HS-5 (cell line): ENCODE measurements at places on chromosomes 7 and 10.

GRCh38 chr10:13491747-13492360 is 37.0 kb downstream of the BEND7 start:
- no peak for DNase-seq

DNA sequence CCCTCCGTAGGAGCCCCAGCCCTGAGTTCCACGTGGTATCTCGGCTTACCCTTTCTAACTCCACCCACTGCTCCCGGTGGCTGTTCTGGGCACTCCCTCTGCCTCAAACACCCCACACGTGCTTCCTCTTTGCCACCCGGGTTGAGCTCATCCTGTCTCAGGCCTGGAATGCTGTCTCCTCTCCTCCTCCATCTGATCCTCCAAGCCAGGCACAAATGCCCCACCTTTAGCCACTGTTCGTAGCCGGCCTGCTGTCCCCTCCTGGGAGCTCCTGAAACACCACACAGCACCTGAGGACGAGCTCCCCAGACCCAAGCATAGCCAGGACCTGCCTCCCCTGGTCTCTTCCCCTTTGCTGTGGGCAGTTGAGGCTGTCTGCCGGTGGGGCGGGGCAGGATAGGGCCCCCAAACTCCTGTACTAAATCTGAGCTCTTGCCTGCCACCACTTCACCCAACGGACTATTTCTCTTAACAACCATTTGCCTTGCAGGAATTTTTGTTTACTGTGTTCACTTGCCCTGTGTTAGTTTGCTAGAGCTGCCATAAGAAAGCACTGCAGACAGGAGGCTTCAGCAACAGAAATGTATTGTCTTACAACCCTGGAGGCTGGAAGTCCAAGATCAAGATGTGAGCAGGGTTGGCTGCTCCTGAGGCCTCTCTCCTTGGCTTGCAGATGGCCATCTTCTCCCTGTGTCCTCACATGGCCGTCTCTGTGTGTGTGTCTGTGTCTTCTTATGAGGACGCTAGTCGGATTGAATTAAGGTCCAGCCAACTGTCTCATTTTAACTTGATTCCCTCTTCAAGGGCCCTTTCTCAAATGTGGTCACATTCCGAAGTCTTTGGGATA is 58.3 kb upstream of the SHH start:
- no peak for DNase-seq

GRCh38 chr10:88057720-88058119 is 194.3 kb downstream of the PTEN start:
- DNase-seq: no peak

DNA sequence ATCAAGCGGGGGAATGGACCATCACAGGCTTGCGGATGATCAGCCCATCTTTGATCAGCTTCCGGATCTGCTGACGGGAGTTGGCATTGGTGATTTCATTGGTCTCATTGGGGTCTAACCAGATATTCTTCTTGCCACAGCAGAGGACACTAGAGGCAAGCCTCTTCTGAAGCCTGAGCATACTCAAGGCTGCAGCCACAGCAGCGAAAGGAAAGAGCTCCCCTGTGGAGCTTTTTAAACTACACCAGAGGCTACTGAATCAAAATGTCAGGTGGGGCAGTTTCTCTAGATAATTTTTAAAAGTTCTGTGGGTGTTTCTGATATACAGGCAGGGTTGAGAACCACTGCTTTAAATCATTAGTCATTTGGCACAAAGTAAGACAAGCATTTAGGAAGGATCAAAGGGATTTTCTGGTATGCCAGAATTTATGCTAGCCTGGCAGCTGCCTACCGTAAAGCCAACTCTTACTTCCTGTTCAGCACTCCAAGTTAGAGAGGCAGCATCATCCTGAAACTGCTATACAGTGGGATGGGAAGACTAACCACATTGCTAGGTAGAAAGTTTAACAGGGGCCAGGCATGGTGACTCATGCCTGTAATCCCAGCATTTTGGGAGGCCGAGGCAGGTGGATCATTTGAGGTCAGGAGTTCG is 7.0 kb downstream of the NAPEPLD start:
- DNase-seq: no peak

- DNase-seq: no peak
Measured at GRCh38 chr7:122525355-122525754, 173.6 kb downstream of the RNF133 start.

DNA sequence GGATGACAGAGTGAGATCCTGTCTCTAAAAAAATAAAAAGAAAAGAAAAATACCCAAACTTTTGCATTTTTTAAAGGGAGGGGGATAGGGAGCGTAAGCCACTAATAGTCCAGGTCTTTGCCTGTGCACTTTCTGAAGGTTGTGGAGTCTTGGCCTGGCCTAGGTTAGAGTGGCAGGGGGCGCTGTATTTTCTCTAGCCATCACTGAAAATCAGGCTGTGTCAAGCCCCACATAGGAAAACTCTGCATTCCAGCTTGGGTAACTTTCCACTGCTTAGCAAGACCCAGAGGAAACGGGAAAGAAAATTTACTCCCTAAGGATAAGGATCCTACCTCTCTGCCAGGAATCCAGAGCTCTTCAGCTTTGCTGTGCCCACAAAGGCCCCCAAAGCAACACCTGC is 10.5 kb upstream of the PAX4 start:
- DNase-seq: no peak

GRCh38 chr10:7245505-7245904 is 165.3 kb downstream of the SFMBT2 start:
- no peak for DNase-seq

DNA sequence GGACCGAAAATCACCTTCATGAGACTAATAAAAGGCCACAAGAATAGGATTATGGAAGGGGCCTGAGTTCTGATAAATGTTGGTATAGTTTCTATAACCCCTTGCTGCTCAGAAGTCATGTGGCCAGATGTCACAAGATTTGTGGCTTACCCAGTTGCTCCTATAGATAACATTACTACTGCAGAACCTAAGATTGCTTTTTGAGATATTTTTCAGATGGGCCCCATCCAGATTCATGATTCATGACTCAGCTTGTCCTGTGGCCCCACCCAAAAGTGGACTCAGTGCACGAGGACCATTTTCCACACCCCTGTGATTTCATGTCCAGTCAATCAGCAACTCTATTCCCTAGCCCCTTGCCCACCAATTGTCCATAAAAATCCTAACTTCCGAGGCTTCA is 209.0 kb downstream of the ACTR3B start:
- DNase-seq: no peak

GRCh38 chr7:107827501-107827900 is 24.5 kb upstream of the SLC26A3 start:
- DNase-seq: no peak

DNA sequence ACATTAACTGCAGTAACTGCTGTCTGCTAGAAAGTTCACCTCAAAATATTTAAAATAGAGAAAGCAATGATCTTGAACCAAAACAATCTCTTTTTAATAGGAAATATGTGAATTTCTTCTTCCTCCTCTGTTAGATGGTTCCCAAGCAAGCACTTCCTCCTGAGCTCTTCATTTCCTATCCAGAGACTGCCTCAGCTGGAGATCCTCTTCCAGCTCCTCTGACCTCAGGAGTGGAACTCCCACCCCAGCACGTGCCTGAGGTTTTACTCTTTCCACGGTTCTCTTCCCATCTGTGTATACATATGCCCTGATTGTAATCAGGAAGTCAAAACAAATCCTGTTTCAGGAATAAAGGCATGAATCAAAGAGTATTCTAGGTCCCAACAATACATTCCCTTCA is 5.6 kb downstream of the DENND11 start:
- no peak for DNase-seq

DNA sequence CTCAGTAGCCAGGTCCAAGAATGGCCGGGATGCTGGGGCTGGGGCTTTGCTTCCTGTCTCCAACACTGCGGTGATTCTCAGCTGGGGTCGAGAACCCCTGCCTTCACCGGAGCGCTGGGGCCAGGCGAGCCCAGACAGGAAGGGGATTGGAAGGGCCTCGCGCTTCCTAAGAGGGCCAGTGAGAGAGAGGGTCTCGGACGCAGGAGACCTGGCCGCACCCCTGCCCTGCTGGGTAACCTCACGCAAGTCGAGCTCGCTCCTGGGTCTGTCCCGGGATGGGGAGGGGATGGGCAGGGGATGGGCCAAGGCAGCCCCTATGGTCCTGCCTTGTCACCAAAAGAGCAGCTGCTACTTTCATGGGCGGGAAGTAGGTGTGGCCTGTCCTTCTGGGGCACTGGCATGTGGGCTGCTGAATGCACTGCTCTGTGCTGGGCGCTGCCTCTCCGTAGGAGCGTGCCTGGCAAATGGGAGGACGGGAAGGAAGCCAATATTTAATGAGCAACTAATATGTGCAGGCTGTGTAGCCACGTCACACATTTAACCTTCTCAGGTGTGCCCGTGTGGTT is 20.0 kb downstream of the KCNK18 start:
- DNase-seq: no peak

DNA sequence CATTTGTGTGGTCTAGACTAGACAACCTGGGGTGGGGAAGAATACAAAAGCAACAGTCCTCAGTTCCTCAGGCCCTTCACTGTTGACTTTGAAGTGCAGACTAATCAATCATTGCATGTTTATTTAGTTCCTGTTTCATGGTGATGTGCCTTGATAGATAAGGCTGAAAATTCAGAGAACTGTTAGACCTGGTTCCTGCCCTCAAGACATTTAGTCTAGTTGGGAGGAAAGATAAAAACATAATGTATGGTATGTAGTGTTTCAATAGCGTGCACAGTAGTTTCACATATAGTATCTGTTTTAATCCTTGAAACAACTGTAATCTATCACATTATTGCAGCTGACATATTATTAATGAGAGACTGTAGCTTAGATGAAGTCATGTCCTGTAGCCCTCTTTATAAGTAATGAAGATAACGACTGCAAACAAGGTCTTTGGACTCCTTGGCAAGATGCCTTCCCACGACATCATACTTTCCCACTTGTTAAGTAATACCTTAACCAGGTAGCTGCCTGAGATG is 124.0 kb downstream of the CELF2 start:
- DNase-seq: no peak

GRCh38 chr10:60597513-60597912 is 180.8 kb upstream of the CDK1 start:
- no peak for DNase-seq

DNA sequence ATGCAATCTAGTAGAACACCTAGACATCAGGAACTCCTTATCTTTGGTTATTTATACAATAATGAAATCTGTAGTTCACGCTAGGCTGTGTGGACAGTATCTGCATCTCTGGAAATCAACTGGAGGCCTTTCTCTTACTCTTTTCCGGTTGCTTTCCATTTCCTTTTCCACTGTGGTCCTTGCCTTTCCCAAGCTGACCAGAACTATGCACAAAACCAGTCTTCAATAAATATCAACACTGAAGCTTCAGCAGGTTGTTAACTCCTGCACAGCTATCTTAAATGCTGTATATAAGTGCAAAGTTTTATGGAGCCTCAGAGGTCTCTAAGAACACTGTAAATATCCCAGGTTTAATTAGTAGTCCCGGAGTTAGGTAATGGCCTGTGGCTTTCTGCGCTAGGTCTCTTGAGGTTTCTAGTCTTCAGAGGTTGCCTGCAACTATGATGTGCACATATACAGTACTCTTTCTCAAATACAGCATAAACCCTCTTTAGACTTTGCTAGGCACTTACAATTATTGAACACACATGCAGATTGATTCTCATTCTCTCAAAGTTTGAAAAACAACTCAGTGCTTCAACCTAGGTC is 2.4 kb downstream of the KLLN start:
- no peak for DNase-seq

- no peak for DNase-seq
Measured at GRCh38 chr7:40000734-40001315, 50.8 kb downstream of the CDK13 start.

DNA sequence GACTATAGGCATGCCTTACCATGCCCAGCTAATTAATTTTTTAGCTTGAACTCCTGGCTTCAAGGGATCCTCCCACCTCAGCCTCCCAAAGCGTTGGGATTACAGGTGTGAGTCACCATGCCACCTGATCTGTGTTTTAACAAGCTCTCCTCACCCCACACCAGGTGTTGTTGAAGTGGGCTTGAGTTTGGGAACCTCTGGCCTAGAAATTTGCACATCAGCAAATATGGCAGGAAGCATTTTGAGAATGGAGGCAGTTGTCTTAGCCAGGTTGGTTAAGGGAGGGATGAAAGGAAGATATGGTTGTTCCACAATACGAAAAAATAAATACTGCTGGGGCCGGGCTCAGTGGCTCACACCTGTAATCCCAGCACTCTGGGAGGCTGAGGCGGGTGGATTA is 433.1 kb downstream of the TYW1 start:
- DNase-seq: no peak

GRCh38 chr7:128827971-128828711 is 2.1 kb upstream of the FLNC start:
- peak; percentile 33 for DNase-seq

- no peak for DNase-seq
Measured at GRCh38 chr7:45580053-45580872, 6.1 kb downstream of the ADCY1 start.

DNA sequence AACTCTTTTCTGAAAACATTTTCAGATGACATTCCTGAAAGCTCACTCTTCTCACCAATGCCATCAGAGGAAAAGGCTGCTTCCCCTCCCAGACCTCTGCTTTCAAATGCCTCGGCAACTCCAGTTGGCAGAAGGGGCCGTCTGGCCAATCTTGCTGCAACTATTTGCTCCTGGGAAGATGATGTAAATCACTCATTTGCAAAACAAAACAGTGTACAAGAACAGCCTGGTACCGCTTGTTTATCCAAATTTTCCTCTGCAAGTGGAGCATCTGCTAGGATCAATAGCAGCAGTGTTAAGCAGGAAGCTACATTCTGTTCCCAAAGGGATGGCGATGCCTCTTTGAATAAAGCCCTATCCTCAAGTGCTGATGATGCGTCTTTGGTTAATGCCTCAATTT is 16.5 kb downstream of the ANLN start:
- no peak for DNase-seq

- DNase-seq: no peak
Measured at GRCh38 chr10:92064506-92064905, 140.9 kb downstream of the BTAF1 start.

GRCh38 chr10:113179265-113179664 is 229.2 kb downstream of the TCF7L2 start:
- DNase-seq: no peak
